ENCODE measurements at places on chromosomes 12 and 14.
A peak's percentile ranks its signal among the peaks of the same experiment; 100 is the strongest.

DNA sequence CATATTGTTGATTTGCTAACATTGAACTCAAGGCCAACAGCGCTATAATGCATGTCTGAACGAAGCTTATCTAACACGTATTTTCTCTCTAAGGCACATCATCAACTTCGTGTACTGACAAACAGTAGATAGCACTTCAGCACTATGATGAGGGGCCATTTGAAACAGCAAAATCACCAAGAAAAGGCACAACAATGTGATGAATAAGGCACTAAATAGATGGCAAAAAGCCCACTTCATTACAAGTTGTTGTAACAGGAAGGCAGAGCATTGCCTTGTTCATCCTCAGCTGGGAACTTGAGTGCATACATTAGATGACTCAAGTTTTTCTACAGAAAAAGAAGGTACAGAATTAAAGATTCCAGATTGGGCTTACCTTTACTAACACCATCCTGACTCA, 75.2 kb downstream of the LIN7A start:
- no peak for DNase-seq

- no peak for DNase-seq
Observed at GRCh38 chr14:102893452-102893851, 29.0 kb upstream of the AMN start.

- no peak for DNase-seq
Observed at GRCh38 chr12:78229591-78230101, 399.0 kb downstream of the NAV3 start.

DNA sequence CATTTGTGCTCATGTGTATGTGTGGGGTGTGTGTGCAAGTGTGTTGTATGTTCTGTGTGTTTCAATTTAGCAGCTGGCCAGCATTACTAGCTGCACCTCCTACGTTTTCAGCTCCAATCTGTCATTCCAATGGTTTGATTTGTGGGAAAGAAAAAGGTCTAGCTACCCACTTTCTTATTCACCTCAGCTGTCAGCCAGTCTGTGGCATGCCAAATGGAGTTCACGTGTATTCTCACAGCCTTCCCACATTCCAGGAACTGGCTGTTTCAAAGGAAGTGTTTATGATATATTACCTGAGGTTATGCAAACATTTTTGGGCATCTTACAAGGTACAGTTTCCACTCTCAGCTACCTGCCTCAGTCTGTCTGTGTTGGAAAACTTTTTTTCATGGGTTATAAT, 220.2 kb upstream of the CPNE8 start:
- no peak for DNase-seq

GRCh38 chr14:80425686-80426085, 214.4 kb upstream of the DIO2 start:
- DNase-seq, result no peak

GRCh38 chr12:2957816-2958431, 1.3 kb upstream of the TEAD4 start:
- DNase-seq, result no peak

- DNase-seq, result no peak
Observed at GRCh38 chr12:107365703-107366102, 272.4 kb upstream of the CRY1 start.

- peak; percentile 77 for DNase-seq
Observed at GRCh38 chr12:55742719-55743405, at the start of gene GDF11. TSS of gene GDF11 (plus strand) at chr12:55743122. CDS start at chr12:55743317, 195 bp downstream.

DNA sequence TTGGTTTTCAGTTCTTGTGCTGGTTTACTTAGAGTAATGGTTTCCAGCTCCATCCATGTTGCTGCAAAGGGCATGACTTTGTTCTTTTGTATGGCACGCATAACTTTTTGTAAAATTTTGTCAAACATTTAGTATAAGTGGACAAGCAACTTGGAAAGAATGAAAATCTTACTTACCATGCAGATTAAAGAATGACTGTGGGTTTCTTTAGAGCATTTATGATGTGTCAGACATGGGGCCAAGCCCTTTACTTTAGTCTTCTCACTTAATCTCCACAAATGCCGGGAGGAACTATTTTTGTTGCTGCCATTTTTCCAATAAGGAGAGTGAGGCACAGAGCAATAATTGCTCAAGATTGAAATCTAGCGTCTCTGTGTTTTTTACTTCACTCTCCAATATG, 652.5 kb upstream of the TBX3 start:
- DNase-seq, result no peak

DNA sequence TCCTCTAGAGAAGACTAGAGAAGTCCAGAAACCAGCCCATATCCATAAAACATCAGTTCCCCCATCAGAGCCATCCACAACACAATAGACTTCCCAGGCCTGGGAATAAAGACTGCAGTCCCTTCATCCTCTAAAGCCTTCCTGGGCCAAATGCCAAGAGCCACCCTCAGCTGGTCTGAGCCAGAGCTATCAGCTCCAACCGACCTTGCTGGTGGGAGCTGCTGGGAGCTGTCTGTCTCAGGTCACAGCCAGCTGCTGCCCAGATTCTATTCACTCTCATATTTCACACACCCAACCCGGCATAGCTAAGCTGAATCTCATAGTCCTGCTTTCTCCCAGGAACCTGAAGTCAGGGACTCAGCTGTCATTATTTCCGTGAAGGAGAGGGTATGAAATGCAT, 10.9 kb upstream of the TFCP2 start:
- no peak for DNase-seq

GRCh38 chr12:61011767-61012423, 1248.3 kb upstream of the USP15 start:
- no peak for DNase-seq

DNA sequence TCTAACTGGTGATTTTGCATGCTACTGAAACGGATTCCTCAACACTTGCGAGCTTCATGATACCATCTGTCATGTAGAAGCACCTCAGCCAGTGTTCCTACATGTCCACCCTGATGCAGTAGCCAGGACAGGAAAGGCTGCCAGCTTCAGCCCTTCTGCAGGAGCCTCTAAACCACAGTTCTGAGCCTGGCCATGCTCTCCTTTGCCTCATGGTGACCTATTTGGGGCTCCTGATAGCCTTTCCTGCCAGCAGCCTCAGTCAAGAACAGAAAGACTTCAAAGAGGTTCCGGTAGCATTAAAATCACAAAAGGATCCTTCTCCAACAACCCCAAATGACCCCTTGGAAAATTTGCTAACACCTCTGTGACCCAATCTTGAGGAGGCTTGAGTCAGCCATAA, 96.0 kb downstream of the CNTN1 start:
- no peak for DNase-seq

DNA sequence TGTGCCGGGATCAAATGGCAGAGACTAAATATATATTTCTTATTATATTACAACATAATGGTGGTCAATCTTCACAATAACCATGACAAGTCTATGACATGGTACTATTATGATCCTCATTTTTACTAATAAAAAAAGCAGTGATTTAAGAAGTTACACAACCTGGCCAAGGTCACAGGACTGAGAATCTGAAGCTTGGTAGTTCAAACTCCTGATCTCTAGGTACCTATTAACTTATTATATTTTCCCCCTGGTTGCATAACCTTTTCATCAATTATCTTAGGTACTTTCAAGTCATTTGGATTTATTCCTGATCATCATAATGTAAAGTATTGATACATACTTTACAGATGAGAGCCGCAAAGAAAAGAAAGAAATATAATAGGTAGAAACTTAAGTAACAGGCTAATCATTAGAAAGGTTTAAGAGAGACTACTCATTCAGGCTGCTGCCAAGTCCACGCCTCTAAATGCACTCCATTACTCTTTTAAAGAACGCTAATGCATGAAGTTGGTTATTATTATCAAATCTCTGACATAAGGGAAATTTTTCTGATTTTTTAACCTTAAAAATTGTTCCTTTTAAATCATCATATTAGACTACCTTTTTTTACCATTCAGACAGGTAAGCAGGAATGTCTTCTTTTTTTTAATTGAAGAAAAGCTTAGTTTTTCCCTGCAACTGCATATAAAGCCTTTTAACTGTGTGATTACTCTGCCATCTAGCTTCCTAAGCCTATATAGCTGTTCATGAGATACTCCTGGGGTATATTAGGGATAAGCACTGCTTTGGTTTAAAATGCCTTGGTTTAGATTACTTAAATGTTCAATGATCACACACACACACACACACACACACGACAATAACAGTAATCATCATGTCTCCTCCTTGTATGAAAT, 35.6 kb downstream of the RPS29 start:
- no peak for DNase-seq

DNA sequence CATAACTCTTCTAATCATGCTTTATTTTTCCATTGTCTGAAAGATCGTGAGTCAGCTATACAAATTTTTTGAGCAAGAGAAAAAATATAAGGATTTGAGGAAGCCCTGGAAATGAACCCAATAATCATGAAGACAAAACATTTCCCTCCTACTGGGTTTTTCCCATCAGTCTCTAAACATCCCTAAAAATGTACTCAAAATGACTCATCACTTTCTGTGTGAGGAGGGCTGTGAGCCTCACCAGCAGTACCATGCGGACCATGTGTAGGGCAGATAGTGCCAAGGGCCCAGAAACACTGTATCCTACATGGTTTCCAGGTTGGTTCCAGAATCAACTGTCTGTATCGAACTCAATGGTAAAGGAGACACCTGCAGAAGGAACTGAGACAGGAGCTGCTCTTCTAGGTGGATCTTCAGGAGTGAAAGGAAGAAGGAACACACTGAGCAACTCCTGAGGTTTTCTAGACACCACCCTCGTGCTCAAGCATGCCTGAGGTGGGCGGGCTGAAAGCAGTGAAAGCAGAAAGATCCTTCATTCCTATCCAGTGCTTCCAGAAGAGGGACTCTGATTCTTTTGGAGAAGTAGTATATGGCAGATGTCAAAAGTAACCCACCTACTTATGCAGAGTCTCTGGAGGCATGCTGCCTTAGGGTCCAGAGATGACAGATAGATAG, 48.6 kb upstream of the RHOJ start:
- DNase-seq, result no peak

GRCh38 chr14:77579780-77580179, 36.7 kb downstream of the SPTLC2 start:
- no peak for DNase-seq

DNA sequence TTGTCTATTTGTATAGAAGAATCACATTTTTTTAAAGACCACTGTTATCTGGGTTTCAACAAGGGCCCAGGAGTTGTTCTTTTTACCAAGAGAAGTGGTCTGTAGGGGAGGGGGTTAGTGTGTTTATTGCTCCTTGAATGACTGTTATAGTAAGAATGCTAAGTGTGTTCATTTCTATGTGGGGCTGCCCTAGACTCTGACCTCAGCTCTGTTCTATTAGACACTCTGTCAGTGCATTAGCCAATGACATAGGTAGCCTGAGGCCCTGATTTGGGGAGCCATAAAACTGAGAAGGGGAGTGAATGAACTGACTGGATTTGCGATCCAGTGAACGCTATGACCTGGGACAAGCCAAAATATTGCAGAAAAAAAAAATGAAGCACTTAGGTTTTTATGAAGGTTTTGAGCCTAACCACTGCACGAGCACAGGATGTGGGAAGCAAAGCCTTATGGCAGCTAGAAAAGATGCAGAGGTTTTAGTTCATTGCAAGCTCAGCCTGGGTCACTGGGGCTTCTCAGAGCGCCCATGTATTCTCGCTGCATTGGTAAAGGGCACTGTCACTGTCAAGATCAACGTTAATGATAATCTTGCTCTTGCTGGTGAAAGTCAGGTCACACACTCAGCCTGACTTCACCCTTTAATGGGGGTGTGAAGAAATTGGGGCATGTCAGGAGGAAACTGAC, 63.8 kb downstream of the PRKCH start:
- DNase-seq, result peak; percentile 69

DNA sequence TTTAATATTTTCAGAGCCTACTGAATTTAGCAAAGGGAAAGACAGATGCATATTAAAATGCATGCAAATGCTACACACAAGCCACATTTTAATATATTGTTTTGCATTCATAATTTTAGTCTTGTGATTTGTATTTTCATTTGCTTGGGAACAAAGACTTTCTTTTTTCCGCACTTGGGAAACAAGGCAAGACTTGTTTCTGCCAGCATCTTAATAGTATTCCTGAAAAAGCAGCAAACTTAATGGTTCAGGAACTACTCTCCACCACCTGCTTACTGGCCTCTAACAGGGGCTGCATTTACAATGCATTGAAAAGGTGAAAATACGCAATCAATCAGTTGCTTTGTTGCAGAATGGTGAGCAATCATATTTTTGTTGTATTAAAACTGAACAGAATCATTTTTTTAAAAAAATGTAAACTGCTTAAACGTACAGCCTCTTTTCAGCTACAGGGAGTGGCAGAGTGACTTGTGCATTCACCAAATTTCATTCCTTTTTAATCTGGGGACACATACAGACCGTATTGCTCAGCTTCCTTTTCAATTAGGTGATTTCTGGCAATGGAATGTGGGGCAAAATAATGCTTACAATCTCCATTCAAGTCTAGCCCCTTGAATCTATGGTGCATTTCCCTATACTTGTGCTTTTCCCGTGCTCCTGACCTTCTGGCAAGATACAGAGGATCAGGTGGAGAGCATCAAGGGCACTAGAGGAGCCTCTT, 144.1 kb upstream of the BTG1 start:
- no peak for DNase-seq

- peak; percentile 6 for DNase-seq
Observed at GRCh38 chr12:113359939-113360748, 1.8 kb downstream of the PLBD2 start.

- no peak for DNase-seq
Observed at GRCh38 chr12:52605542-52605941, 4.3 kb upstream of the KRT72 start.

GRCh38 chr14:81427348-81428058, 27.4 kb upstream of the STON2 start:
- DNase-seq, result no peak

DNA sequence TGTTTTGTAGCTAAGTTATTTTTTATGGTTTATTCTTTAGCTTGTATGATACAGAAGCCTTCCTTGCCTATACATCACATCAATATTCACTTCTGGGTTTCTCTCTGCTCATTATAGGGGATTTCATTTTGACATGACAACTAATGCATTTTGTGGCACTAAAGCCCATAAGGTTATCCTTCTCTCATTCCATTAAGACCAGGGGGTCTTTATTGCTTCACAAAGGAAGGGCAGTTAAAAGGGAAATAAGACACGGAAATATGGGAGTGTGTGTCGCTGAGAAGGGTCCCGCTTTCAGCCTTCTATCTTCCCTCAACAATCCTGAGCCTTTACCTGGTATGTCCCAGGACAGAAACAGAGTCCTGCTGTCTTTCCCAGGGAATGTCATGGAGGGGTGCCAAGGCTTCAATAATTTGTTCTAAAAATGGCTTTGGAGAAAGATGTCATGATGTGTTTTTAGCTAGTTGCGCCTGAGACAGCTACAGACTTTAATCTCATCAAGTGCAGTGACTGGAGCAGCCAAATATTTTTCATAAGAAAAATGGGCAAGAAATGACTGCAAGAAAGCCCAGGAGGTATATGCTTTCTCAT, 1145.4 kb upstream of the TMEM132C start:
- DNase-seq, result no peak

DNA sequence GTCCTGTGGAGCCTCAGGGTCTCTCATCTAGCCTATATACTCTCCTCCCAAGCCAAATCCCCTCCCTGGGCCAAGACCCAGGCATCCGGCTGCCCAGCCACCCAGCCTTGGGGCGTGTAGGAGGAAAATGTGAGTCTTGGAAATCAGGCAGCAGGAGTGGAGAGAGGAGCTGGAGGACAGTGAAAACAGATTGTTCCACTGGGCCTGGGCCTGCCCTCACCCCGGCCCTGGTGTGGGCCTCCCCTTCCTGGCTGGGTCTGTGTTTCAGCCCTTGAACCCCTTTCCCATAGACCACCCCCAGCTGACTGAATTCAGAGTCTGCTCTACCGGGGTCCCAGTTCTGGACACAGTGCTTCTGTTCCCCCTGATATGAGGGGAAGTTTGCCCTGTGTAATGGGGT, 6.7 kb downstream of the ITGA5 start:
- no peak for DNase-seq

All from T-helper 2 cell treated with Interferon-gamma antibody and Interleukin-4, amounts not matched to agents 5 μg/mL and 100 μg/mL, for 36 hours (primary cell).